Memory B cell (primary cell): ENCODE measurements at places on chromosomes 11 and 22.
A peak's percentile ranks its signal among the peaks of the same experiment; 100 is the strongest.

DNA sequence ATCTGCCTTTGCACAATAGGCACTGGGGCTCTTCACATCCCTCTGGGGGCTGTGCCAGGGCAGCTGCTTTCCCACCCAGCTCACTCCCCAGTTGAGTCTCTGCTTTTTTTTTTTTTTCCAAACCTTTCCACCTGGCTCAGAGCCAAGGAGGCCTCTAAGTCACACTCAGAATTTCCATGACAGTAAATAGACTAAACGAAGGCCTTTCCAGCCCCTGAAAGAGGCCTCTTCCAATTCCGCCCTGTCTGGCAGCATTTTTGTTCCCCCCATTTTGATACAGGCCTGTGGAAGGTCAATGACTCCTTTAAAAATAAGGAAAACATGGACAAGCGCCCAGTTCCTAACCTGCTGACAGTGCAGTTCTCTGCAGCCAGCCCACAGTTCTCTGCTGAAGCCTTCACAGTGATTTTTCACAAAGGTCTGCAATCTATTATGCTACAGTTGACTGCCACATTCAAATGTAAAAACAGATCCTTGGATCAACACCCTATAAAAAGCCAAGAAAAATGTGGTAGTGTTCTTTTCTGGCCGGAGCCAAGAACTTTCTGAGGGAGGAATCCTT is 107.5 kb upstream of the SESN3 start:
- DNase-seq, result no peak

GRCh38 chr11:1199241-1199750 is 23.6 kb upstream of the MUC5B start:
- DNase-seq, result no peak

DNA sequence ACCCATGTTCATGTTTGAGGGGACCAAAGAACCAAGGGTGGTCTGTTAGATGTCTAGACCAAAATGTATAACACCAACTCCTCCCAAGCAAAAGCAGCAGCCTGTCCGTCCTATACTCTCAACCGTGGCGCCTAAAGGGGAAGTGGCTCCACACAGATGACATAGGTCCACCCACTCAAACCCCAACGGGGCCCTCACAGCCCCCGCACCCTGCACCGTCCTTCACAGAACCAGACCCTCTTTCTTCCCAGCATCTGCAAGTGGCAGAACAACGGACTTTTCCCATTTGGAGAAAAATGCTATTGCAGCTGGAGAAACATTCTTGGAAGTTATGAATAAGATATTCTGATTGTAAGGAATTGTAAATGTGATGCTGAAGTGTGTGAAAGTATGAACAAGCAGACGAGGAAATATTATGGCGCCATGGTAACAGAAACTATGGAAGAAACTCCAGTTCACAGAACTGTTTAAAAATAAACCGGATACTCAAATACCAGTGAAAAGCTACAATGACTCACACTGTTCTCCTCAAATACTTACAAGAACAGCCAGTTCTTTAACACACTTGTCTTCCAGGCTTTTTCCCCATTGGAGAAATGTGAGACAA is 76.5 kb upstream of the ARFGAP3 start:
- DNase-seq, result peak; percentile 66

GRCh38 chr11:23865341-23865975 is 631.4 kb upstream of the LUZP2 start:
- no peak for DNase-seq

DNA sequence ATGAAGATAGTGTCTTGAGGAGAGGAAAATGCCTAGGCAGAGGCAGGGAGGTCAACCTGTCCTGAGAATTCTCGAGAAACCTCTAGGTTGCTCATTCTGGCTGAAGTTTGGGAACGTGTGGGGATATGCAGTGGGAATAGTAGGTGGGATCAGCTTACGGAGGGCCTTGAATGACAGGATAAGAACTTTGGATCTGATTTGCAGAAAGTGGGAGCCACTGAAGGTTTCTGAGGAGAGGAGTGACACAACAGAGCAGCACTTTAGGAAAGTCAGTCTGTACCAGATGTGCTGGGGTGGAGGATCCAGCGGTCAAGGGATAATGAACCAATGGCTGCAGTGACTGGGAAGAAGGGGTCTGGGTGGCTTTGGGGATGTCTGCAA is 2.4 kb downstream of the CD82 start:
- DNase-seq, result no peak

- DNase-seq, result no peak
Measured at GRCh38 chr11:40291741-40292140, 1167.7 kb downstream of the LRRC4C start.

DNA sequence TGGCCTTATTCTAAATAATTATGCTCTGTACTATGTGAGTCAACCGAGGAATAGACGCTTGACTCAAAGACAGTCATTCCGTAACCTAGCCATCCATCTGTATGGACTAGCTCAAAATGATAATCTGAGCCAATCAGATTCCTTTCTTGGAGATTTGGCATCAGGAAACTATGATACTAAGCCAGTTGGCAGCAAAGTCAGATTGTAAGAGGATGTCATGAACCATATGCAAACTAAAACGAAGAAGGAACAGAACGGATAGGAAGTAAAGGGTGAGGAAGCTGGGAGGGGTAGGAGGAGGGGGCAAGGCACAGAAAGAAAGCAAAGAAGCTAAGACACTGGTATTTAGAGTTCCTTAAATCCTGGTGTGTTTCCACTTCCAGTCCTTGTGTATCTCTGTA is 10.7 kb upstream of the SESN3 start:
- no peak for DNase-seq
